ENCODE measurements at places on chromosomes 11 and 22.

- DNase-seq, result no peak
Measured at GRCh38 chr11:3885855-3886254, 30.4 kb downstream of the STIM1 start.

DNA sequence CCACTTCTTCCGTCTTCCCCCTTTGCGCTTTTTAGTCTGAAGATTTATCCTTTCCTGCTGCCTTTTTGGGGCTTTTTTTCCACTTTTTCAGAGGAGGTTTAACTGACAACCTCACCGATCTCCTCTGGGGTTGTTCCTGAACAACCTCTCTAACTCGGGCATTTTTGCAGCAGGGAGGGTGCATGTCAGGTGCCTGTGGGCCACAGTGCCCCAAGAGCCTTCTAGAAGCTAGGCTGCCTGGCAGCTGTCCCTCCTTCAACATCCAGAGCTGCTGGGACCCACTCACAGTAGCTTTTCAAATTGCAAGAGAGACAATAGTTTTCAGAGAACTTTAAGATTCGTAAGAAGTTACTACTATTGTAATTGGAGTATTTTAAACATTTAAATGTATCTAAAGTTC, 1112.4 kb upstream of the CNTN5 start:
- no peak for DNase-seq

- no peak for DNase-seq
Measured at GRCh38 chr11:69055598-69056516, 7.1 kb downstream of the TPCN2 start.

GRCh38 chr11:45410391-45411227, 124.5 kb upstream of the SYT13 start:
- no peak for DNase-seq

DNA sequence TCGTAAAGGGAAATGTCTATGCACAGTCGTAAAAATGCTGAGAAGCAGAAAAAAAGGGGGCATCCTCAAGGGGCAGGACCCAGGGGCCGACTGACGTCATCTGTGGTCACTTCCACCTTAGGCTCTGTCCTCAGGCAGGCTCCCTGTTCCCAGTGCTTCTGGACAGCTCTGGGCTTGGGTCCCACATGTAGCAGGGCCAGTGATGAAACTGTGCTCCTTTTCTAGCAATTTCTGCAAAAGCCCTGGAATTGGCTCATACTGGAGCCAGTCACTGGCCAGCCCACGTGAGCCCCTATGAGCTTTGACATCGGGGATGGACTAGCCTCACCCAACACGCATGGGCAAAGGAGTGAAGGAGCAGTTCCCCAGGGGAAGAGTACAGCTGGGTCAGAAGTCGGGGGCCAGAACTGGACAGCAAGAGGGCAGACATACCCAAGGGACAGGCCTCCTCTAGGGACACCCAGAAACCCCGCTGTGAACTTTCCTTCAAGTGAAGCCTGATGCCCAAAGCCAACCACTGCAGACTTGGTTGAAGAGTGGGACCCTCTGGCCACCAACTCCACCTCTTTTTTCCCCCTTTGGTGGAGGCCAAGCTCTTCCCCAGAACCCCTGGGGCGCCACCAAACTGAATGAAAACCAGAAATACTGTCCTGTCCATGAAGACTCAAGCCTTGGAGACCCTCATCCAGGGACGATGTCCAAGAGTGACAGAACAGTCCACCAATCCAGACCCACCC, 1349.0 kb downstream of the BRD1 start:
- DNase-seq, result peak; percentile 36

DNA sequence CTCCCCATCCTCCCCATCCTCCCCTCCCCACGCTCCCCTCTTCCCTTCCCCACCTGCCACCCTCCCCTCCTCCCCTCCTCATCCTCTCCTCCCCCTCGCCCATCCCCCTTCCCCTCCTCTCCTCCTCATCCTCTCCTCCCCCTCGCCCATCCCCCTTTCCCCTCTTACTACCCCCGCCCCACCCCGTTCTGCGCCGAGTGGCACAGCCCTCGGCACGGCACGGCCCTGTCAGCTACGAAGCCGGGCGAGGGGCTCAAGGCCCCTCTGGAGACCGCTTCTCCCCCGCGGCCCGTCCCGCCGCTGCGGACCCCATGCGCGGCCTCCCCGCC, 449.9 kb downstream of the OPCML start:
- DNase-seq, result no peak

GRCh38 chr22:26585104-26585790, 4.7 kb downstream of the TPST2 start:
- no peak for DNase-seq

- no peak for DNase-seq
Measured at GRCh38 chr11:11413776-11414175, 60.7 kb upstream of the CSNK2A3 start.

DNA sequence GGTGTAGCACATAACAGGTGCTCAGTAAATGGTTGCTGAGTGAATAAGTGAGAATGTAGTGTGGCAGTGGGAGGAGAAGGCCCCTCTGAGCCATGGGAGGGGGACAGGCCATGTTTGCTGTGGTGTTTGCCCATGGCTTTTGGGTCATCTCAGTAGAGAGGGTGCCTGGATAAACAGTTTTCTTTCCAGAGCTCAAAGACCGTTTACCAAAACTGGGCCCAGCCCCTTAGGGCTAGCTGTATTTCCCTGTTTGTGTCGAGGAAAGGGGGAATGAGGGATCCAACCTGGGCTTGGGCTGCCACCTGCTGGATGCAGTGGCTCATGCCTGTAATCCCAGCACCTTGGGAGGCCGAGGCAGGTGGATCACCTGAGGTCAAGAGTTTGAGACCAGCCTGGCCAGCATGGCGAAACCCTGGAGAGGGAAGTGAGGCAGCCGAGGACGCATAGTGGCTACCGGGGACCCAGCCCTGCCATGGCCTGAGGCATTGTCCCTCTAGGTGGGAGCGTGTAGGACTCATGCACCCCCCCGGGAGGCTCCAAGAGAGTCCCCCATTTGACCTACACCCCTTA, 8.7 kb upstream of the LTO1 start:
- no peak for DNase-seq

- no peak for DNase-seq
Measured at GRCh38 chr11:10762185-10762584, 11.1 kb downstream of the CTR9 start.

DNA sequence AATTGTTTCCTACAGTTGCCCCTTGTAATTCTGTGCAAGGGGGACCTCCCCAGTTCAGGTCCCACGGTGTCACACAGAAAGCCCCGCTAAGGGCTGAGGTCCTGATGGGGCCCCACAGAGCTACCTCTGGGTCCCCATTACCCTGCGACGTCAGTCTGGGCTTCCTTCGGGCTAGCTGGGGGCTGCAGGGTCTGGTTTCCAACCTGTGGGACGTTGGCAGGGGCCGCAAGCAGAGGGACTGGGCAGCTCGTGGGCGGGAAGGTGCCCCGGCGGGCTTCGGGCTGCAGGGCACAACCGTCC, 698 bp downstream of the SLC37A4 start:
- no peak for DNase-seq

- DNase-seq, result no peak
Measured at GRCh38 chr11:290621-291231, 1.8 kb downstream of the PGGHG start.

- DNase-seq, result no peak
Measured at GRCh38 chr22:50068096-50068495, 10.0 kb upstream of the TTLL8 start.

DNA sequence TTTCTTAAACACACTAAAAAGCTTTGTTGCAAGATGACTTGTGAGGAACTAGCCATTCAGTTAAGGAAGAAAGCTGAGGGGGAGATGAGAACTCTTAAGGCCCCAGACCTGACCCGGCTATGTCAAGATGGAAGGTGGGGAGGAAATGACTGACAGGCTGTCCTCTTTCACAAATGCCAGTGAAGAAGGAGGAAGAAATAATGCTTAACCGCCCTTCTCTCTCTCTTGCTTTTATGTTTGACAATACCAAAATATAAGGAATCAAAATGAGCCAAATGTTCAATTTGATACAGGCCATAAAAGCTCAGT, 87.4 kb downstream of the AMBRA1 start:
- no peak for DNase-seq

DNA sequence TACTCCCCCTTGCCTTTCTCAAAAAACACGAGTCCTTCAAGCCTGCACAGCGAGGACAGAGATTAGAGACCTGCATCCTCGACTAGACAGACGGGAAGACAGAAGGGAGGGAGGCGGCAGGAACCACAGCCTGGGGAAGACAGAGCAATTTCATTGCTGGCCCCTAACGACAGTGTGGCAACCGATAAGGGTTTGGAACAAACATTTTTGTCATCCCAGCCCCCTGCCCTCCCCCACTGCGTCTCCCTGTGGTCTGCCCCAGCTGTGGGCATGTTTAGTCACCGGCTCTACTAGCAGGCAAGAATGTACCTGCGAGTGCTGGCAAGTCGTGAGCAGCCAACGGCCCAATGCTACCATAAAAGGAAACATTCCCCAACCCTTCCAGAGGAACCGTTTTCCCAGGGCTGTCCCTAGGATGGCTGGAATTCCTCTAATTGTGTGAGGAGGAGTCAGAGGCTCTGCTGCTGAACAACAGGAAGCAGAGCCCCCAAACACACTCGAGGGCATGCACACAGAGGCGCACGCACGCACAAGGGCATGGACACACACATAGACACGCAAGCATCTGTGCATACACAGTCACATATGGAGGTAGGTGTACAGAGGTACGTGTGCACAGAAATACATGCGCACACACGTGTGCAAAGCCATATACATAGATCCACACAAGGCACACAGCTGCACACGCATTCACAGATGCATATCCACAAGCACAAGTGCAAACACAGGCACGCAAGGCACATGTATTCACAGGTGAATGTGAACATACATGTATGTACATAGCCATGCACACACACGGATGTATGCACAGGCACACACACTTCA, 58.3 kb downstream of the MYH9 start:
- no peak for DNase-seq

- no peak for DNase-seq
Measured at GRCh38 chr22:43310311-43310710, 32.9 kb downstream of the SCUBE1 start.

- DNase-seq, result no peak
Measured at GRCh38 chr22:31098632-31099110, 8.7 kb downstream of the SELENOM start.

DNA sequence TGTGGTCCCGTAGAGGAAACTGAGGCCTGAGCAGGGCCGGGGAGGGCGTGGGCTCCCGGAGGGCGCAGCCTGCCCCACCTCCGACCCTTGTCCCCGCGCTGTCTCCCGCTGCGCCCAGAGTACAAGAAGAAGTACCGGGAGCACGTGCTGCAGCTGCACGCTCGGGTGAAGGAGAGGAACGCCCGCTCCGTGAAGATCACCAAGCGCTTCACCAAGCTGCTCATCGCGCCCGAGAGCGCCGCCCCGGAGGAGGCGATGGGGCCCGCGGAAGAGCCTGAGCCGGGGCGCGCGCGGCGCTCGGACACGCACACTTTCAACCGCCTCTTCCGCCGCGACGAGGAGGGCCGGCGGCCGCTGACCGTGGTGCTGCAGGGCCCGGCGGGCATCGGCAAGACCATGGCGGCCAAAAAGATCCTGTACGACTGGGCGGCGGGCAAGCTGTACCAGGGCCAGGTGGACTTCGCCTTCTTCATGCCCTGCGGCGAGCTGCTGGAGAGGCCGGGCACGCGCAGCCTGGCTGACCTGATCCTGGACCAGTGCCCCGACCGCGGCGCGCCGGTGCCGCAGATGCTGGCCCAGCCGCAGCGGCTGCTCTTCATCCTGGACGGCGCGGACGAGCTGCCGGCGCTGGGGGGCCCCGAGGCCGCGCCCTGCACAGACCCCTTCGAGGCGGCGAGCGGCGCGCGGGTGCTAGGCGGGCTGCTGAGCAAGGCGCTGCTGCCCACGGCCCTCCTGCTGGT, 1.9 kb downstream of the NLRP6 start:
- peak; percentile 65 for DNase-seq

DNA sequence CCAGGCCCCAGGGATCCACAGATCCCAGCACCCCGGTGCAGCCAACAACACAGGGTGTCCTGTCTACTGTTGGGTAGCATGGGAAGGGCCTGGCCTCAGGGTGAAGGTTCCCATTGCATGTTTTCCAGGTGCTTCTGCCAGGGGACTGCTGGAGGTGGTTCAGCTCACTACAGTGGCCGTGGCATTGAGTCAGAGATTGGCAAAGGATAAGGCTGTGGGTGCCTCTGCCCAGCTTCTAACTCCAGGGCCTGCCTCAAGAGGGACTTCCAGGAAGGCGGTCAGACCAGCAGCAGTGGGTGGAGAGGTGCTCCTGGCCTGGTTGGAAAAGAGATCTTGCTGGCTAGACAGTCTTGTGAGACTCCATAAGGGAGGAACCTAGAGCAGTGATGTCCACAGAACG, 20.9 kb downstream of the CSNK1E start:
- DNase-seq, result no peak

DNA sequence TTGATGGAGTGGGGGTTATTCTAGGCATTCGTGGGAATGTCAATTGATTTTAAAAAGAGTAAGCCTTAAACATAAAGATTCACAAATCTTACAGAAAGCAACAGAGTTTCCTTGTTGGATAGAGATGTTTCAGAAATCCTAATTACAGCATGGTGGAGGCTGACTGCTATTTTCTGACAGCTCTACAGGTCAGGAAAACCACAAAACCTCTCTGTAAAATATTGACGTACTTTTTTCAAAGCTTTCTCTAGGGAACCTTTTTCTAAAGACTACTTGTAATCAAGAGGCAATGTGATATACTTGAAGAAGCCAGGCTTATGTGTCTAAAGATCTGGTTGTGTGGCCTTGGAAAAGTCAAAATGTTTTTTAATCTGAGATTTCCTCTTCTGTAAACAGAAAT, 9.1 kb upstream of the OR8B8 start:
- DNase-seq, result no peak

GRCh38 chr11:106879832-106880546, 138.3 kb downstream of the GUCY1A2 start:
- DNase-seq, result no peak

GRCh38 chr11:21018248-21018647, 348.9 kb downstream of the NELL1 start:
- no peak for DNase-seq

DNA sequence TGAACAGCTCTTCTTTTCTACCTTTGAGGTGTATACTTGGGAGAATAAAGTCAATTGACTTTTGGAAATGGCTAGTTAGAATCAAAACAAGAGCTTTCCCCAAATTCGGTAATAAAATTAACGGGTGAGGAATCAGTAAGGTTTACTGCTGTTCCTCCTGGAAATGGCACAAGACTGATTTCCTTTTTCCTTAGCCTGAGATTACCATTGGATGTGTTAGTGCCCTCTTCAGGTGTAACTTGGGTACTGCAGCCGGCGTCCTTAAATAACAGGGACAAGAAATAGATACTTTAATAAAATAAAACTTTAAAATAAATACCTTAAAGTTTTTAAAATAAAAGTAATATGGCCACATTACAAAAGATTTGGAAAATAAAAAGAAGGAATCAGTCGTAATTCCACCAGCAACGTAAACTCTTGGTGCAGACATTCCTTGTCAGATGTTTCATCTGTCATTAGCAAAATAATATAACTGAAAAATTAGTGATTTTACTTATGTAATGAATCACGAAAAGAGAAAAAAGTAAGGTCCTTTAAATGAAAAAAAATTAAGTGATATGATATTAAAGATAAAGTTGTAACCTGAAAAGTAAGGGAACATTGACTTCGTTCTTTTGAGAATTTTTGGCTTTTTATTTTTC, 29.7 kb downstream of the ZFTA start:
- no peak for DNase-seq

- DNase-seq, result no peak
Measured at GRCh38 chr22:20469110-20469868, 26.3 kb downstream of the KLHL22 start.

Measured in type B pancreatic cell (in vitro differentiated cells).